Activated CD4-positive, alpha-beta memory T cell treated with anti-CD3 and anti-CD28 coated beads for 36 hours (primary cell): ENCODE measurements at places on chromosomes 12 and 14. TPM values are rescaled to one million over a fixed set of nuclear protein-coding genes. Genes with fewer than 3 reads are reported as not detected.

GRCh38 chr14:96037891-96038557, 1.1 kb upstream of the C14orf132 start:
- DNase-seq, result no peak

DNA sequence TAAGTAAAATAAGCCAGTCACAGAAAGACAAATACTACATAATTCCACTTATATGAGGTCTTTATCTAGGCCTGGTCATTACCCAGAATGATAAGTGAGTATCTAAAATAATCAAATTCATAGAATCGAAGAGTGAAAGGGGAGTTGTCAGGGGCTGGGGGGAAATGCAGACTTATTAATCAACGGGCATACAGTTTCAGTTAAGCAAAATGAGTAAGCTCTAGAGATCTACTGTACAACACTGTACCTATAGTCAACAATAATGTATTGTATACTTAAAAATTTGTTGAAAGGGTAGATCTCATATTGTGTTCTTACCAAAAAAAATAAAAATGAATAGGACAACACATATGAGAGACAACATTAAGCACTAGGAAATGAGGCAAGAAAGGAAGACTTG, 13.3 kb downstream of the BTBD7 start:
- DNase-seq, result no peak

DNA sequence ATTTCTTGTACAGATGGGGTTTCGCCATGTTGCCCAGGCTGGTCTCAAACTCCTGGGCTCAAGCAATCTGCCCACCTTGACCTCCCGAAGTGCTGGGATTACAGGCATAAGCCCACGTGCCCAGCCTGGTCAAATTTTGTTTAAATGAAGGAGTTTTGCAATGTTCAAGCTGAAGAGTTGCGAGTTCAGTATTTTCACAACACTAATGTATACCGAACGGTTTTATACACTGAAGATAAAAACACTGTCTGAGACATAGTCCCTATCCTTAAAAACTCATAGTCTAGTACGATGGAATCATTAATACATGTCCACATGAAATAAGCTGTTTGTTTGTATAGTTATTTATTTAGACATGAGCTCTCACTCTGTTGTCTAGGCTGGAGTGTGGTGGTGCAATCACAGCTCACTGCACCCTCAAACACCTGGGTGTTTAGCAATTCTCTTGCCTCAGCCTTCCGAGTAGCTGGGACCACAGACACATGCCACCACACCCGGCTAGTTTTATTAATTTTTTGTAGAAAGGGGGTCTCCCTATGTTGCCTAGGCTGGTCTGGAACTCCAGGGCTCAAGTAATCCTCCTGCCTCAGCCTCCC, 15.4 kb downstream of the TRAPPC6B start:
- DNase-seq, result no peak

DNA sequence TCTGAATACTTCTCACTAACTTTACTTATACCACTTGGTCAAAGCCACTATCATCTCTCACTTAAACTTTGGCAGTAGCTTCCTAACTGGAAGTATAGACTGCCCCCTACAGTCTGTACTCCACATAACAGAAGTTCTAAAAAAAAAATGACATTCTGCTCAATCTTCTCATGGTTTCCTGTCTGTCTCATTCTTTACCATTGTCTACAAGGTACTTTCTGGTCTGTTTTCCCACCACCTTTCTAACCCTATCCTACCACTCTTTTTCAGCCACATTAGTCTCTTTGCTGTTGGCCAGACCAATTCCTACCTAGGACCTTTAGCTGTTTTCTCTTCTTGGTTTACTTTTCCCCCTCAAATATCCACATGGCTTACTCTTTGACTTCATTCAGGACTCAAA, 14.7 kb downstream of the CPSF6 start:
- DNase-seq, result no peak

DNA sequence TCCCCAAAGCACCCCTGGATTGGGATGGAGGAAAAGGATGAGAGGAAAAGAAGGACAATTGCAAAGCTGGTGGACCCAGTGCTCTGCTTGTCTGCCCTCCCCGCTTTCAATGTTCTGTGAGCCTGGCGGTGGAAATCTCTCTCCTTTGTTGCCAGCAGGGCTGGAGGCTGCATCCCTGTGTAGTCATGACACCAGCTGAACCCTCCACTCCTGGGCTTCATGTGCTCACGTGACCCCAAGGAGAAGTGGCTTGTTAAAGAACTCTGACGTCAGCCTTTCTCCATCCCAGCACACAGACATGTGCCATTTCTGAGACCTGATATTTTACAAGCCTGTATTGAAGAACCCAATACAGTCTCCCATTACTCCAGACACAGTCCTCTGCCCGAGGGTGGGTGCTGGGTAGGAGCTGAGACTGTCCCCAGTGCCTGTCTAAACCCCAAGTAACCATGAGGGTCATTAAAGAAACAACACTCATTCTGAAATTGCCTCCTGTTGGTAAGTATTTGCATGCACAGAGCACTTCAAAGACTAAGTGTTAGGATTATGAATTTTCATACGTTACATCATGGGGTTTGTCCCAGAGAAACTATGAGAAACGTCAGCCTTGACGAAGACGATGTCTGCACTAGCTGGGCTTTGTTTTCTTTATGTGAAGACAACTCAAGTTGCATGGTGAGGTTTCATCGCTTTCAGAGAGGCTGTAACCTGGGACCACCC, 21.7 kb downstream of the GALNT16 start:
- DNase-seq, result no peak

- DNase-seq, result no peak
Observed at GRCh38 chr12:19712041-19712440, 272.7 kb downstream of the AEBP2 start.

- DNase-seq, result no peak
Observed at GRCh38 chr14:34742270-34743115, 28.1 kb upstream of the CFL2 start.

GRCh38 chr12:90548595-90548994, 406.4 kb downstream of the CCER1 start:
- no peak for DNase-seq

DNA sequence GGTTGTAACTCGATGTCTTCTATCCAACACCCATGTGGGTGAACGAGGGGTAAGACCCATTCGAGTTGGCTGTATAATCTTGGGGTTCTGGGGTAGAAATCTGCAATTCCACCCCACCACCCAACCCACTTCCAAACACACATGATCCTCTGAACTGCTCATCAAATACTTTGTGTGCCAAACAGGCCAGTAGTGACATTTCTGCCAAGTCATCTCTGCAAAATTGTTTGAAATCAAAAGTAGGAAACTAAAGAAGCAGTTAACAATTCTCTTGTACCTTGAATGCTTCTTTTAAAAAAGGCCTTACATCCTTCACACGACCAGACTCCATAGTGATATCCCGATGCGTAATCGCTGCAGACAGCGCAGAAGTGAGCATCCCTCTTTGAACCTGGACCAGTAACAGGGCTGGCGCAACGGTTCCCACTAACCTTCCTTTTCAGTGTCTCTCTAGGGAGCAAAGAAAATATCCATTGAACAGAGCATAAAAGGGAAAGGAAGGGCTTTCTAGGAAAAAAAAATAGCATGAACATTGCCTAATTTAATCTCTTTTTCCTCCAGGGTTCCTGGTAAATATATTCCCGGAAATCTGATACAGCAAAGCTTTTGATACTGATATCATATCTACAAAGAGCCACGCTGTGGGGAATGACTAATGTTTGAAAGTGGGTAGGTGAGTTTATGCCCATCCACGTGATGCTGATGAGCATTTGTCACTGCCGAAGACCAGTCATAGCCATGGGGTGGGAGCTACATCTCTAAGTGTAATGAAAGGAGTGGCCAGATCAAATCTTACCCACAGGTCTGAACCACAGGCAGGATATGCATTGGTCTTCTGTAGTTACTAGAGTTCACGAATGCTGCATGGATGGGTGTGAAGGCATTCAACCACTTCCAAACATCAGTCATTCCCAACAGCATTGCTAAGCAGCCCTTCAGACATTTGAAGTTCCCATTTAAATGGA, 14.2 kb downstream of the ESR2 start:
- peak; percentile 55 for DNase-seq

DNA sequence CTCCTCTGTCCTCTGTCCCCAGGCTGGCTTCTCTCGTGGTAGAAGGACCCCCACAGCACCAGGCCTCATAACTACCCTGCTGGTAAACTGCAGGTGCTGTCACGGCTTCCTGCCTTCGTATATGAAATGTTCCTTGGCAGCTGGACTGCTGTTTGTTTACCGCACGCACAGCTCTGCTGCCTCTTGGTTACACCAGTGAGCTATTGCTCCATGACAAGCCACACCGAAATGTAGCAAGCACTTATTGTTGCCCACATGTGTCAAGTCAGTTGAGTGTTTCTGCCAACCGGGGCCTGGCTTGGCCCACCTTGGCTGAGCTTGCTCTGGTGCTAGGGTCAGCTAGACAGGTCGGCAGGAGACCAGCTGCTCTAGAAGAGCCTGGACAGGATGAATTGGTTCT, 21.7 kb upstream of the TCL1B start:
- DNase-seq, result no peak

DNA sequence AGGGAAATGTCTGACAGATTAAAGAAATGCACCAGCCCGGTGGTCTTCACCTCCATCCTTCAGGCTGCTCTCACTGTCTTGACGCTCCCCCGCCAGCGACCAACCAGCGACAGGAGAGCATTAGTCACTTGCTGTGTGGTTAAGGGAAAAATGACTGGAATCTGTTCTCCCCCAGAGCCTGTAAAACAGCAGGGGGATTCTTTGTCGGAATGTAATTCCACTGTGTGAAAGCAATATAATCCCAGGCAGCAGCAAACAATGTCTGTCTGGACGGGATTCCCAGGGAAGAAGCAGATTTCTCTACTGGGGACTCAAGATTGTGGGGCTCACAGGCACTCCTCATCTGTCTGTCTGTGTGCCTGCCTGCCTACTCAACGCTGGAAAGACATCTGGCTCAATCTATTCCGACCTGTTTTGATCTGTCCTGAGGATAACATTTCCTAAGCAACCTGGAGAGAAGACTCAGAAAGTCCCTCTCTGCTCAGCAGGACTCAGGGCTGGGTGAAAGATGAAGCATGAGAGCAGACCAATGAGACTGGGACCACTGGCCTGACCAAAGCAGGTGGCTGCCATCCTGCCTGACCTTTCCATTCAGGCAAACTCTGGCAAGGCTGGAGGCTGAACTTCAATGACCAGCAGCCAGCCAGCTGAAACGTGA, 54.6 kb downstream of the NUAK1 start:
- DNase-seq, result no peak

DNA sequence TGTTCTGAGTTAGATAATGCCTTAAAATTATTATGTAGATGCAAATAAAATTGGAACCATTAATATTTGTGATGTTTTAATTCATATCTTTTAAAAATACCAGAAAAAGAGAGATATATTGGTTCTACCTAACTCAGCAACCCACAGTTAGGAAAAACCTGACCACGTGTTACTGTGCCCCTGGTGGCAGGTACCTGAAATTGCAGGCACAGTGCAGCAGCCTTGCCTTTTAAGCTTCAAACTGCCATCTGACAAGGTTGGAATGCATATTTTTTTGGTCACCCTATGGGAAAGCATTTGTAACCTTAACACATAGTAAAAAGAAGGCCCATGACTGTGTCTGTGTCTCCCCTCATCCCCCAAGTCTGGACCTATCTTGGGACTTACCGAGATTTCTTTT, 109.4 kb upstream of the NOS1 start:
- DNase-seq, result no peak

DNA sequence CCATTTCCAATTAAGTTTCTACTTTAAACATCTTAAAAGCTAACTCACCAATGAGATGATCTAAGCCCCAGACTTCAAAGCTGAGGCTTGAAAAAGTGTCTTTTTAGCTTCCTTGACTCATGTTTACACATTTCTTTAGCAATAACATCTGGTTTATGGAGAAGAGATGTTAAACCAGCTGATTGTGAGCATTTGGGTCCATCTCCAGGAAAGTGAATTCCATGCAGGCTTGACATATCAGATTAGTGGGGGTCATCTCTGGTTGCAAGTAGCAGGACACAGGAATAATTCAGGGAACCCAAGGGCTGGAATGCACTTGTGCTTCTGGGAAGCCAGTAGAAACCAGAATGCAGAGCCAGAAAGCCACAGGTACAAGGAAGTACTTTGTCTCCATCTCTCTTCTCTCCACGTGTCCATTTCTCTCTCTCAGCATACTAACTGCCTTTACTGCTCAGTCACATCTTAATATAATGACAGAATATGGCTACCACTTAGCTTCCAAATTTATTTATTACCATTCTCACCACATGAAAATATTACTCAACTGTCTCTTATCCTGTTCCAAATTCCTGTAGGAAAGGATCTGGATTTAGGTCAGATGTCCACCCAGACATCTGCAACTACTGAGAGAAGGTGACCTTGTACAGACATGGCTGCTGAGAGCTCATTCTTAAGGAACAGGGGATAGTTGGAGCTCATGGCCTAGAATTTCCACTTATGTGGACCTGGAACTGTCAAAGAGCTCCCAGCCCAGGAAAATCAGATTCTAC, 104.4 kb downstream of the SCN8A start:
- DNase-seq, result no peak

DNA sequence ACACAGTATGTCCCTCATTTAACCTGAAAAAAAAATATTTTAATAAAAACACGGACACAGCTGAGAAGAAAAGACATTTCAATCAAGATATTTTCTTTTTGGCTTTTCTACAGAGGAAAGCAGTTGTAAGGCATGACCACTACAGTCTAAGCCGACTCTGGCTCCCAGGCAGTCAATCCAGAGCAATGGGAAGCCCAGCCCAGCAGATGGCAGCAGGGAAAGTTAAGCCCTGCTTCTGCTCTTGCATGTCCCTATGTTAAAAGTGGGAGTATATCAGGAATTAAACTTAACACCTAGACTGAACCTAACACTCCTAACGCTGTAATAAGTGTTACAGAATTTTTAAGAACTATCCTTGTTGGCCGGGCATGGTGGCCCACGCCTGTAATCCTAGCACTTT, 19.5 kb upstream of the HAL start:
- no peak for DNase-seq

DNA sequence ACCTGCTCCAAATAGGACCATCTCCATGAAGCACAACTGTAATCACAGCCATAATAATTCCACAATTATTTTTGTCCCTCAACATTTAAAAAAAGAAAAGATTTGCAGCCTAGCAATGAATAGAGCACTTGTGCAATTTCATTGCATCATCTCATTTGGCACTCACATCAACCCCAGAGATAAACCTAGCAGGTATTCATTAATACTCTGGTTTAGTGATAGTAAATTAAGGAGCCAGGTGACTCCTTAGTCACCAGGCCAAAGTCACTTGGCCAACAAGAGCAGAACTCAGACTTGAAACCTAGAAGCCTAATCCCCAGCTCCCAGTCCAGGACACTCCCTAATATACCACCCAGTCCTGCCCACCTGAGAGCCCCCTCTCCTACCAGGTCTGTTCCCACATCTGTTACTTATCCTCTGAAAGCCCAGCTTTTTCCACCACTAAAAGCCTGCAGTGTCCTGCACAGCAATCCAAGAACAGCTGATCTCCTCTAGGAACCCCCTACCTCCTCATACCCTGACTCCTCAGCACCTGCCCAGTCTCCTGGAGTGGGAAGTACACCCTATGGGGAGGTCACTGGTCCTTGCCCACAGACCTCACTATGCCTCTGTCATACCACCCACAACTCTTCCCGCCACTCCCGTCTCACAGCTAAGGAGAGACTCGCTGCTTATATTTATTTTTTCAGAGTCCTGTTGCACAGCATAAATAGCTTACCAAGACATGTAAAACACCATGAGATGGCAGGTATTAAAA, 22.1 kb downstream of the OR10P1 start:
- DNase-seq, result no peak

- no peak for DNase-seq
Observed at GRCh38 chr14:87184180-87184579, 808.8 kb downstream of the GALC start.

The FAM181A gene
- not detected for total RNA-seq

The ENDOU gene
- not detected for total RNA-seq

The BLTP3B gene
- total RNA-seq, result 53.1 TPM

The RAD51AP1 gene
- total RNA-seq, result 49.7 TPM

The TAS2R42 gene
- not detected for total RNA-seq

The ZFHX2 gene
- 1.2 TPM for total RNA-seq

The KIAA0586 gene
- total RNA-seq, result 30.3 TPM
